GM12892 (cell line): ENCODE measurements at places on chromosomes 16 and 17.

GRCh38 chr16:10525214-10525825, 55.1 kb downstream of the EMP2 start:
- no peak for DNase-seq

DNA sequence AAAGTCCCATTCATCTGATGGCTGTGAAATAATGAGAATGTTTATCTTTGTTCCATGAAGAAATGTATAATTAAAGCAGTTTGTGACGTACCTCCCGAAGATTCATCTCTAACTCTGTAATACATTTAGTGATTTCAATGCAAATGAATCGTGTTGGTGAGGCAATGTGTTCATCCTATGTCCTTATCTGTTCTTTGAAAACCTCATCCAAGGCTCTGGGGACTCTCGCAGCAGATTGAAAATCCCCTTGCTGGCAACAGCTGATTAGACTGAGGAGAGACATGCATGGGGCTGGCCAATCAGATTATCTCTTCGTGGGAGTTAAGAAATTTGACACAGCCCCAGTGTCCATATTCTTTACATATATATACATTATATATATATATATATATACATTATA, 1095.4 kb upstream of the EEF2KMT start:
- no peak for DNase-seq

DNA sequence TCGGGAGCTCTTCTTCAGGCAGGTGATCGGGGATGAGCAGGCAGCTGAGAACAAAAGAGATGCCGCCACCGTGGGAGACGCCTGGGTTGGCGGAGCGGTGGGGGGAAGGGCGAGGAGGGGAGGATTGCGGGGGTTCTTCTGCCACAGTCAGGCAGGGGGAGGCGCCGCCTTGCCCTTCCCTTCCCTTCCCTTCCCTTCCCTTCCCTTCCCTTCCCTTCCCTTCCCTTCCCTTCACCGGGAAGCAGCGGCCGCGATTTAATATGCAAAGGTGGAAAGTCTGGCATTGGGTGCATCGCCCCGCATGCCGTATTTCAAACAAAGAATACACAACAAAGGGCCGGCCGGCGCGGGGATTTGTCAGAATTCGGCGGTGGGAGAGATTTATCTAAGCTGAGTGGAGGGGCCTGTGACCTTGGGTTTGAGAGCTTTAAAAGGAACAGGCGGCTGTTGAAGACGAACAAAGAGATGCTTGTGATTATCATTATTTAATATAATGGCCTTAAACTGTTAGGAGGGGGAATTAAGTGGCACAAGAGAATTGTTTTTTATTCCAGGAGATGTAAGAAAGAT, 262.3 kb upstream of the TNRC6C start:
- no peak for DNase-seq

- DNase-seq = no peak
Observed at GRCh38 chr17:32927724-32928585, at the start of gene TMEM98. Gene TMEM98 (plus strand): TSS chr17:32928153. CDS start chr17:32931529, 3,376 bp downstream.

GRCh38 chr17:9974448-9975381, 69.6 kb upstream of the RCVRN start:
- no peak for DNase-seq

DNA sequence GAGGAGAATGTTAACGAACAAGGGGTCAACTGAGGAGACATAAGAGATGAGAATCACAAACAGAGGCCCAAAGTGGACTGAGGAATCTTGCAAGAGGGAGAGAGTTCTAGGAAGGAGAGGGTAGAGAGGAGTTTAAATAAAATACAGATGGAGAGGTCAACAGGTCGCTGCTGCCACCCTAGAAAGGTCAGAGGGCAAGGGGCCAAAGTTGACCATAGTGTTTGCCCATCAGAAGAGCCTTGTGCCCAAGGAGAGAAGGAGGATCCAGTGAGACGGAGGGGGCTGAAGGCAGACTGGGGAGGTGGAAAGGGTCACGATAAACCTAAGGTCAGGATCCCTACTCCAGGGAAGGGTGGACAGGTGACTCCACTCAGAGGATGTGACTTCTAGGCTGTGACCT, 6.9 kb upstream of the ITGA3 start:
- no peak for DNase-seq

DNA sequence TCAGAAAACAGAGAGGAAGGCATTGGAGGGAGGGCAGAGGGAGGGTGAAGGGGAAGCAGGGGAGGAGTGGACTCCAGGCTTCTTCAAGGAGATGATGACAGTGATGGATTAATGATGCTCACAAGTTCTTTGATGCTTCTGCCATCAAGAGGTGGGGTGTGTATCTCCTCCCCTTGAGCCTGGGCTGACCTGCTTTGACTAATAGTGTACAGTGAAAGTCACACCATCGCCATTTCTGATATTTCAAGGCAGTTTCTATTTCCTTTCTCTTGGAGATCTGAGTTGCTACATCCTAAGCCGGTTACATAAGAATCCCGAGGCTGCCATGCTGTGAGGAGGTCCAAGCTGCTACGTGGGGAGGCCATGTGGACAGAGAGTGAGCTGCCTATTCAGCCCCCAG, 312.5 kb downstream of the MAF start:
- no peak for DNase-seq

- no peak for DNase-seq
Observed at GRCh38 chr17:10072556-10073425, 125.6 kb downstream of the GAS7 start.

GRCh38 chr16:78045865-78046581, 23.7 kb downstream of the CLEC3A start:
- peak; percentile 19 for DNase-seq

GRCh38 chr17:8060274-8060673, 21.4 kb downstream of the ALOX15B start:
- DNase-seq = no peak

- DNase-seq = no peak
Observed at GRCh38 chr16:11141409-11142260, 114.4 kb downstream of the SOCS1 start.

DNA sequence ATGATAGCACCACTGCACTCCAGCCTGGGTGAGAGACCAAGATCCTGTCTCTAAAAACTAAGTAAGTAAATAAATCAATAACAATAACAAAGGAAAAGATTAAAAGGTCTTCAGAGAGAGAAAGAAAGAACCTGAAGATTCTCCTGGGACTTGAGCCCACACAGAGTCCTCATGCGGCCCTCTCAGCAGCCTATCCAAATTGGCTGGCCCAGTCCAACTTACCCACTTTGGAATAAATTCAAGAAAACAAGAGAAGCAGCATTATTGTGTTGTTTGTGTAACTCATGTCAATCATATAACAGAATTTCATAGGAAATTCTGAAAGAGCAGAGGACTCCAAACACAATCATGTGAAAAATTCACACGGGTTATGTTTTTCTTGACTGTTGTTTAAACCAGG, 3.8 kb downstream of the SLX4 start:
- no peak for DNase-seq

DNA sequence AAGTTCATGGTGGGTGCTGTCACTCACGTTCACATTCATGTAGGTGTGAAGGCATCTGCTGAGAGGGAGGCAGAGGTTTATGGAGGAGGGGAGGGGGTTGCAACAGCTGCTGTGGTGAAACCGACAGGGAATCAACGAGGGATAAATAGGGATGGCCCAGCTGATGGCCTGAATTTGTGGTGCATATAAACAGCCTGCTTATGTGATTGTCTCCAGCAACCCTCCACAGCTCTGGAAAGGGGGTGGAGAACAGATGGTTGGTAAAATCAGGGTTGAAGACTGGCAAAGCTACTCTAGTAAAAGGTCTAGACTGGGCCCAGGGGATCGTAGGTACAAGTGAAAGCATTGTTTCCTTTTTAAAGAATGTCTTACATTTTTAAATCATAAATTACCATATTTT, 53.7 kb downstream of the IQCK start:
- DNase-seq = no peak

GRCh38 chr17:3896108-3896967, 3.5 kb upstream of the CAMKK1 start:
- DNase-seq = no peak

GRCh38 chr16:85248342-85248741, 136.1 kb upstream of the CIBAR2 start:
- DNase-seq = no peak

- no peak for DNase-seq
Observed at GRCh38 chr17:43517161-43517560, 29.0 kb downstream of the ETV4 start.

- DNase-seq = no peak
Observed at GRCh38 chr17:30534298-30534697, 57.1 kb downstream of the GOSR1 start.

DNA sequence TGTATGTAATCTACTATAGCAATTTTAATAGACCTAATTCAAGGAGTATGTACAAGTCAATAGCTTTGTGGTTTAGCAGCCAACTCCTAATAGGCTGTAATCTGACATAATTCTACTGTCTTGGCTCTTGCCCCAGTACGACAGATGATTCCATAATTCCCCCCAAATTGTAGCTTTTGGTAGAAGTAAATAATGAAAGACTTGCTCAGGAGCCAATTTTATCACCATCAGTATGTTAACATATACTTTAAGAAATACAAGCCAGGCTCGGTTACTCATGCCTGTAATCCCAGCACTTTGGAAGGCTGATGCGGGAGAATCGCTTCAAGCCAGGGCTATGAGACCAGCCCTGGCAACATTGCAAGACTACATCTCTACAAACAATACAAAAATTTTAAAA, 53.9 kb downstream of the AP2B1 start:
- no peak for DNase-seq

GRCh38 chr16:11298143-11298900, 17.2 kb upstream of the PRM1 start:
- no peak for DNase-seq

- no peak for DNase-seq
Observed at GRCh38 chr17:49748223-49748622, 15.7 kb downstream of the FAM117A start.

GRCh38 chr16:56258508-56259424, 67.5 kb downstream of the GNAO1 start:
- no peak for DNase-seq

DNA sequence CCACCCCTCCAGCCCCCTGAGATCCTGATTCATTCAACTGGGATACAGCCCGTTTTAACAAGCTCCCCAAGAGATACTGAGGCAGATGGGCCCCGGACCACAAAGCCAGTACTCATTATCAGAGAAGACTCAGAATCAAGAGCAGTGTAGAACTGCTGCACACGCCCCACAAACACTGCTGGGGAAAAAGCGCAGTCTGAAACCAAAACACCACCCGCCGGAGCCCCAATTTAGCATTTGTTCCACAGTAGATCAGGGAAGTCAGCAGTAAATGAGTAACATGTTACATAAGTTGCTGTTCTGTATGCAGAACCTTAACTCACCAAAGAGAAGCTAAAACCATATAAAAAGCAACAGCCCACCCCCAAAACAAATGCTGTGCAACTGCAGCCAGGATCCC, 123.6 kb downstream of the CDYL2 start:
- no peak for DNase-seq

- DNase-seq = peak; percentile 30
Observed at GRCh38 chr17:39867084-39867879, 720 bp upstream of the ZPBP2 start.

DNA sequence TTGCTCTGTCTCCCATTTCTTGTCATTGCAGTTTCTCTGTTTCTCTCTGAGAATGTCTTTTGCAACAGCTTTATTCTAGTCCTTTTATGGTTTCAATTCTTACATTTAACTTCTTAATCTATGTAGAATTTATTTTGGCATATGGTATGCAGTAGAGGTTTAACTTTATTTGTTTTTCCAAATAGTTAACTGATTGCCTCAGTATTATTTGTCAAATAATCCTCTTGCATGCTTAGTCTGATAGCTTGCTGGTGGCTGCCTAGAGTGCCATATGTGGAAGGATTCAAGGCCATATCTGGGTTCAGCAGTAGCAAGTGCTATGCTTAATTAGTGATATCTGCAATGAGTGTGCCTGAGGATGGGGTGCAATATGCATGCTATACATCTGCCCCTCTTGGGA, 6.9 kb downstream of the SNTB2 start:
- no peak for DNase-seq

DNA sequence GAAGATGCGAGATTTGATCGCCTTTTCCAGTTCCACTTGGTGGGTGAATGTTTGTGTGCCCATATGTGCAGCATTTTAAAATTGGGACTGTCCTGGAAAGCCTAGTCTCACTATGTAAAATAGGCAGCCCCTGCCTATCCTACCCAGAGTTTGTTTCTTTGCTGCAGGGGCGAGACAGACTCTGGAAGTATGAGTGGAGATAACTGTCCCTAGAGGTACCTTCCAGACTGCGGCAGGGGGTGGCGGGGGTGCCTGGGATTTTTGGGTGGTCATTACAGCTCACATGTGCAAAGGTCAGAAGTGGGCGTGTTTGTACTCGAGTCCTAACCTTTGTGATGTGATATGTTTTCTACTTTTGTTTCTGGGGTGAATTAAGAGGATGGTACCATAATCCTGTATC, 36.6 kb downstream of the MPRIP start:
- no peak for DNase-seq

GRCh38 chr16:89325861-89326471, 108.5 kb downstream of the ZNF778 start:
- no peak for DNase-seq

GRCh38 chr17:35433075-35433894, 985 bp upstream of the SLFN12 start:
- peak; percentile 32 for DNase-seq

DNA sequence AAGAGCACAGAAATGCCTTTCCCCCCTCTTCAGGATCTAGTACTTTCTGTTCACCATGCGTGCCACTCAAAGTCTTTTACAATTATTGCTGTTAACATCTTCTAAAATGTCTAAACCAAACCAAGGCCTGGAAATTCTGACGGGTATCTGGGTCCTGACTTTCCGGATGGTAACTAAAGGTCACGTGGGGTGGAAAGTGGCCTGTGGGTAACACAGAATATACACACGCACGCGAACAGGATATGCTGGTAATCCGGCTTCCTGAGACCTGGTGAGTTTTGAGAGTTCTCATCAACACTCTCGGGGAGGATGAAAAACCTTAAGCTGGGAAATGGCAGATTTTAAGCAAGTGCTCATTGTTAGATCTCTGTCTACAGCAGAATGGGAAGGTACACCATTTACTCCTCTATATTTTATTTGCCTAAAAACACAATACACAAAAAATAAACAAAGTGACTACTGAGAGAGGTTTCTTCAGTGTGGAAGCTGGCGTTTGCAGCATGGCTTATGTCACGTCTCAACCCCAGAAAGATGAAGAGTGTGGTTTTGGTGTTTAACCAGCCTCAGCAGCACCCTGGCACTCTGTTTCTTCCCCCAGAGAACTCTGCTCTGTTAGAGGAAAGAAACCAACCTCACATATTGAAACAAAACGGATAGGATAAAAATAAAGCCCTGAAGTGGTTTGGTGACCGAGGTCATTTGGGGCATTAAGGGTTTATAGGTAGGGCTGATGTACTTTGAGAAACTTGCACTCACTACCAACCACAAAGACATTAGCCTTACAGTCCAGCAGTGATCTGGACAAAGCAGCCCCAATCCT, 37.3 kb downstream of the SMG6 start:
- no peak for DNase-seq

- peak; percentile 19 for DNase-seq
Observed at GRCh38 chr17:59914274-59914854, 21.4 kb downstream of the RPS6KB1 start.

GRCh38 chr16:1325673-1326371, 7.6 kb upstream of the BAIAP3 start:
- no peak for DNase-seq
